ENCODE measurements at places on chromosomes 2 and 18.

GRCh38 chr2:134230885-134231284, 23.0 kb upstream of the MGAT5 start:
- no peak for DNase-seq

DNA sequence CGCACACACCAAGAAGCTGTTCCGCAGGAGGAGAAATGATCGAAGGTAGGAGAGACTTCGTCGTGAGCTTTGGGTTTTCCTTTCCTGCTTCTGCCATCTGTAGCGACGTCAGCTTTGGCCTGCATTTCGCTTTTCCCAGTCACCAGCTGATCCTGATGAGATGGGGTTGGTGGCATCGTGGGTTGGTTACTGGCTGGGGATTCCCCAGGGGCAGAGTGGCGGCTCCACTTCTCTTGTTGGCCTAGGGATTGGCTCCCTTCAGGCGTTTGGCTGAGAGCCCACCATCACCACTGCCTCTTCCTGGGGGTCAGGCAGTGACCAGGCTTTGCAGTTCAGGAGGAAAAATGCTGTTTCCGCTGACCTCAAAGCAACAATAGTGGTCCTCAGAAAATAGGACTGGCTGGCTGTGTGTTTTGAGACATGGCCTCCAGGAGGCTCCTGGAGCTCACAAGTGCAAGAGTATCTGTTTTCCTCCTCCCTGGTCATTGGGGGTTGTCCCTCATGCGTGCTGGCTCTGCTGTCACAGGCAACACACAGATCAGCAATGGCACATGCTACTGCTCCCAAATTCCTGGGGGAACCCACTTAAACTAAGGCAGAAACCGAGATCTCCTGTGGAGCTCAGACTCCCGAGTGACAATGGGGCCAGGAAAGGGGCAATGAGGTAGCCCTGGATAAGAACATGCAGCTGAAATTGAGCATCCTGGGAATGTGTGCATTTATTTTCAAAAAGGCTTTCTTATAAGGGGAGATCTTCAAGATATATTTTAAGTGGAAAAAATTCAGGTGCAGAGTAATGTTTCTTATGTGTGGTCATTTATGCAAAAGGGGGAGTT, 173.0 kb downstream of the CTIF start:
- no peak for DNase-seq

DNA sequence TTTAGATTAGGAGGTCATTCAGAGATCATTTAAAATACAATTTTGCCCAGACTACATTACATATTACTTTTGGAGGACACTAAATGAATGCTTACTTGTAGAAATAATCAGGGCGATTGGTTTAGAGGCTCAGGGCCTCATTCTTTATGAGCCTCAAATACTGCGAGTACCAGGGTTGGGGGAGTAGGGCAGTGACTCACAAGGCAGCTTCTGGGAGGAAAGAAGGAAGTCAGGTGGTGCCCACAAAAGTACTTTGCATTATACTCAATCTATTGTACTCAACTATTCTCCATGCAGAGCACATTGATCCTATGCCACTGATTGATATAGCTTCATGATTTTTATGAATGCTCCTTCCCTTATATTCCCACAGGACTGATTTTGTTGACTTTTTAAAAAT, 166.9 kb downstream of the SOCS6 start:
- DNase-seq, result no peak

- no peak for DNase-seq
Observed at GRCh38 chr18:27005589-27005988, 140.1 kb upstream of the AQP4 start.

DNA sequence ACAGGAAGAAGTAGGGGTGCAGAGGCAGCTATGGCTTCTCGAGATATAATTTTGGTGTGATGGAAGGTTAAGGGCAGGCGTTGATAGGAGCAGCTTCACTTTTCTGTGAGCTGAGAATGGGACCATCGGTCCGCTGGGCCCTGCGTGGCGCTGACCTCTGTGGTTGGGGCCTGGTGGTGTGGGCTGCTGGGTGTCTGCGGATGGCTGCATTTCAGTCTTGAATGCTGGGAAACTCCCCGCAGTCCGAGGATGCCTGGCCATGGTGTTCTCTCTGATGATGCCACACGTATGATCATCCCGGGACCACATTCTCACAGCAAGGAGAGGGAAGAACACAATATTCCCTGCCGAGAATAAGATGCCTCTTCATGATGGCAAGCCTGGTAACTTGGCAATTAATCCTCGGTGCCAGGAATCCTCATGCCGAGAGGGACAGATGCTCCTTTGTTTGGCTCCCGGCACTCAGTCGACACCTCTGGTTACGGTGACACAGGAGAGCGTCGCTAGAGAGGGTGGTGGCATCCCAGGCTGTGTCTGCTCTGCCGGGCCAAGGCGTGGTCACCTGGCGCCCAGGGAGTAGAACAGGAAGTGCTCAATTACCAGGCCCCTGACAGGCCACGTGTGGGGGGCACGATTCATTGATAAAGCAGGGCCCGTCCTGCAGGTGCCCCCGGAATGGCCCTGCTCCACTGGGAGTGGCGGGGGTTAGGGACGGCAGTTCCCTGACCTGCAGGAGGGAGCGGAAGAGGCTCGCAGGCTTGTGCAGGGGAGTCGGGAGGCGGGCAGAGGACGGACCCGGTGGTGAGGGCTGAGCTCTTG, 119.4 kb upstream of the CTDP1 start:
- DNase-seq, result no peak

DNA sequence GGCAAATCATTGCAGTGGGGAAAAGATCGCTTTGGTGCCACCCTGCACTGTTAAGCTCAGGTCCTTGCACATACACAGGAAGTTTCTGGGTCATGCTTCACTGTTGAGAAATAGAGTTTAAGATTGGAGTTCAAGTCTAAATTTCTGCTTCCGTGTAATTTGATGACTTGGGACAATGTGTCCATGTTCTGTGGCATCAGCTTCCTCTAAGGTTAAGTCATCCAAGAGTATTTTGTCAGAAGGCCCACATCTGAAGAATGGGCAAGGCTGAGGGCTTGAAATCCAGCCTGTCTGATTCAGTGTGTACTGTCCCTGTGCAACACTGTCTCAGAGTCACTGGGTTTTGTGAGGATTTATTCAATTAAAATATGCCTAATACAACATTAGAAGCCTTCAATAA, 880.7 kb downstream of the SUCLG1 start:
- DNase-seq, result no peak

GRCh38 chr2:28697602-28698149, 54.0 kb upstream of the PPP1CB start:
- DNase-seq, result no peak

DNA sequence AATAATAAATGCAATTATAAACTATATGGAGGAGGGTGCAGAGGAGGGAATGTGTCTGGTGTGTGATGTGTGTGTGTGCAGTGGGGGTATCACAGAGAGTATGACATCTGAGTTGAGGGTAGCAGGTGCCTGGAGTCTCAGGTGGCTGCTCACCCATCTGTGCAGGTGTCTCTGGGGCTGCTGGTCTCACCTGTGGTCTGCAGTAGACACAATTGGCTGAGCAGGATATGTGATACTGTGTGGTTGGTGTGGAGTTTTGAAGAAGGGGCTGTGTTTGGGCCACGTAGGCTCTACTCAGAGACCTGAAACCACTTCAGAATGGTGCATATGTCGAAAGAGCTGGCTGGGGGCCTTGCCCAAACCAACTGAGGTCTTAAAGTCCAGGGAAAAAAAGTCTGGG, 17.0 kb downstream of the FABP1 start:
- no peak for DNase-seq

- DNase-seq, result peak; percentile 11
Observed at GRCh38 chr2:185012643-185013042, 414.3 kb downstream of the ZNF804A start.

GRCh38 chr2:158297606-158298005, 158.9 kb downstream of the CCDC148 start:
- DNase-seq, result no peak

- peak; percentile 22 for DNase-seq
Observed at GRCh38 chr2:139529080-139529479, 748.9 kb upstream of the NXPH2 start.

Measured in NCI-H226 (cell line).